ENCODE measurements at places on chromosomes 6 and 20. TPM values are rescaled to one million over a fixed set of nuclear protein-coding genes. Genes with fewer than 3 reads are reported as not detected.
A peak's percentile ranks its signal among the peaks of the same experiment; 100 is the strongest.

The PDYN gene
- total RNA-seq: not detected

The PDE10A gene
- total RNA-seq: 0.37 TPM

The SLPI gene
- 5.4 TPM for total RNA-seq

The PRL gene
- not detected for total RNA-seq

The KCNK16 gene
- not detected for total RNA-seq

The RIPPLY2 gene
- not detected for total RNA-seq

- H3K27ac ChIP-seq: no peak overlapping the region
- H3K4me3 ChIP-seq: no peak overlapping the region
- no peak for DNase-seq
- no peaks in the 10 kb centered on the region for H3K4me1 ChIP-seq
- H3K27me3 ChIP-seq: no peaks in the 10 kb centered on the region
Measured at GRCh38 chr20:3326779-3327521, 80.5 kb downstream of the DNAAF9 start.

DNA sequence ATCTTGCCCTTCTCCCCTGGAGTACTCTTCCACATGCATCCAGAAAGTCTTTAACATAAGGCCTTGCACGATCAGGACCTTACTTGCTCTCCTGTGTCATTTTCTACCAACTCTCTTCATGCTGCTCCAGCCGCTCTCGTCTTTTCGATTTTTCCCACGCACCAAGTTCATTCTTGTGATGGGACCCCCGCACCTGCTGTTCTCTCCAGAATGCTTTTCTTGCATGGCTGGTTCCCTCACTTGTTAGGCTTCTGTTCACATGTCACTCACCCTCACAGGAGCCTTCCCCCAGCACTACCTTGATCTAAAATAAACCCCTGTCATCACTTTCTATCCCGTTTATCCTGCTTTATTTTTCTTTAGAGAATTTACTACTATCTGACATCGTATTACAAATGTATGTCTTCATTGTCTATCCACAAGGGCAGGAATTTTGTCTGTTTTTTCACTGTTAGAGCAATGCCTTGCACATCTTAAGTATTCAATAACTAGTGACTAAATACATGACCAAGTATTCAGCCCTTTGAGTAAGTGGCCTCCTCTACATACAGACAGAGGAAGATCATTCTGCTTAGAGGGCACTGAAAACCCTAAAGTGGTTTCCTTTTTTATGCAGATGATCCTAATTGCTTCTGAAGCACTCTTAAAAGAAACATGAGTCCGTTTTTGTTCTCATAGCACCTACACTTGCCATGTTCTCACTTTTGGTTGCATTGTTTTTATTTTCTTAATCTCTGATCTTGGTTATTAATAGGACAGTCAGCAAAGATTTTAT, 166.9 kb downstream of the SLC16A10 start:
- no peaks in the 10 kb centered on the region for H3K27me3 ChIP-seq
- no peaks in the 10 kb centered on the region for H3K4me1 ChIP-seq
- H3K4me3 ChIP-seq: no peak overlapping the region

- no peaks in the 10 kb centered on the region for H3K4me1 ChIP-seq
- no peak overlapping the region for H3K27ac ChIP-seq
- no peaks in the 10 kb centered on the region for H3K36me3 ChIP-seq
- H3K4me3 ChIP-seq: no peak overlapping the region
- DNase-seq: peak; percentile 26
Measured at GRCh38 chr6:47733879-47734558, 35.6 kb downstream of the ADGRF4 start.

GRCh38 chr6:158923805-158924498, 76.0 kb downstream of the RSPH3 start:
- no peak overlapping the region for H3K27ac ChIP-seq
- no peaks in the 10 kb centered on the region for H3K27me3 ChIP-seq
- peaks cover 38% of the 10 kb centered on the region for H3K4me1 ChIP-seq
- no peak for DNase-seq
- no peaks in the 10 kb centered on the region for H3K36me3 ChIP-seq

Measured in HCT116 (cell line).